Suppressor macrophage treated with lipopolysaccharide for 1 hour (primary cell): ENCODE measurements at places on chromosomes 7 and 10.

DNA sequence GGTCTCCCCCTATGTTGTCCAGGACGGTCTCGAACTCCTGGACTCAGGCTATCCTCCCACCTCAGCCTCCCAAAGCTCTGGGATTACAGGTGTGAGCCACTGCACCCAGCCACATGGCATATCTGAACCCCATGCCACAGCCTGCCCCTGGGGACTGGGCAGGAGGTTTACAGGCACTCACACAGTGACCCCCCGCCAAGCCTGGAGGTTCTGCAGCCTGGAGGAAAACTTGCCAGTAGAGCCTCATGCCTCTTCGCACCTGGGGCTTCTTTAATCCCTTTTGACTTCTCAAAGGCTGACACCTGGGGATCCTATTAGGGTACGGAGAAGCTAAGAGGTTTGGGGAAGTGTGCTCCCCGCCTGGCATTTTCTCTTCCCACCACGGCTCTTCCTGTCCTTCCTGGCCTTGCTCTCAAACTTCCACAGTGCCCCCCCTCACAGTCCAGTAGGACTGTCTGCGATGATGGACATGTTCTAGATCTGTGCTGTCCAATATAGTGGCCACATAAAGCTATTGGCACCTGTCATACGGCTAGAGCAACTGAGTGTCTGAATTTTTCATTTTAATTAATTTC lies 11.4 kb upstream of the KCP start:
- DNase-seq, result no peak

DNA sequence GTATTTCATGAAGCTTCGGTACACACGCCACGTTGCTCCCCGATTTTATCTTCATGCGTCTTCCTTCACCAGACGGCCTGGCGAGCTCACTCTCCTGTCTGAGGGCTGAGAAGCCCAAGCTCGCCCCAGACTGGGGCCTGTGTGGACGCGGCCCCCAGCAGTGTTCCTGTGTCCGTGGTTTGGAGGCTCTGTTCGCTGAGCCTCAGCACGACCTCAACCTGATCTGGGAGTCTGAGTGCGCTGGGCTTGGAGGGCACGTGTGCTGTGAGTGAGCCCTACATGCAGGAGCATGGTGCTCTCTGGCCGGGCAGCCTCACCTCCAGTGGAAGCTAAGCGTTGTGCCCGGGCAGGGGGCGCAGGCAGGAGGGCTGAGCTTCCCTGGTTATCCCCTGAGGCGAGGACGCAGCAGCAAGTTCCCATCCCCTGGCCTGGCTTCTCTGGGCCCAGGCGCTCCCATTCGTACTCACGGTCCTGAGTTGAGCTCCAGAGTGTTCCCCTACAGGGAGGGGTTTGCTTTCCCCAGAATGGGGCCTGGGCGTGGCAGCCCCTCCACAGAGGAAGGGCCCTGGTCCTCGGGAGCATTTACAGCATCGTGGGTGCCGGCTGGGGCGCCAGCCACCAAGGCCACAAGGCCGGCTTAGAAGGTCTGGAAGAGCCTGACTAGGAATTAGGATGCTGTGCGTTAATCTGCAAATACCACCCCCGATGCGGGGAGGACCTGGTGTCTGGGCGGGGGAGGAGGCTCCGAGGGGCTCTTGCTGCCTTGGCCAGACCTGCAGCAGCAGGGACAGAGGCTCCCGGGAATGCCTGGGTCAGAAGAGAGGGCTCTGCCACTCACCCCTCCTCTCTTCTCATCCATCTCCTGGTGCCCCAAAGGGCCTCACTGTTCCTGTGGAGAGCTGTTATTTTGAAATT lies 400.6 kb downstream of the DNAJB6 start:
- DNase-seq, result no peak

- no peak for DNase-seq
These were observed 40.6 kb upstream of the AGBL3 start for GRCh38 chr7:134945691-134946090.

- DNase-seq, result no peak
These were observed 52.8 kb downstream of the LRRC4 start for GRCh38 chr7:127978421-127978820.

DNA sequence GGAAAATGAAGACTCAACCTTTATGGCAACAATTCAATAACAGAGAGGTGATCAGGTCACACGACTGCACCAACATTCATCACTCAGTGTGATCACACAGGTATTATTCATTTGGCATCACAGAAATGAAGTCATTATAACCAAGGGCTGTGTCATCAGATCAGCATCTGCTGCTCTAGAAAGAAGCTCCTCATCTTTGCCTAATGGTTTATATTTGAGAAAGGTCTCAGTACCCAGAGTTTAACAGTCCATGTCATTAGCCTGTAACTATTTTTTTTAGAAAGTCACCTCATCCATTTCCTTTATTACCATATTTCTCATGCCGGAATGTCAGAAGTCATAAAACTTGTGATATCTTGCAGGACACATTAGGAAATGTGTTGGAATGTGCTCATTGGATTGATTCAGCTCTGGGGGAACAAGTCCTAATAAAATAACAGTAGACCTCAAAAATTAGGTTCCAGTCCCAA lies 45.1 kb upstream of the PRKG1 start:
- no peak for DNase-seq

GRCh38 chr10:61635932-61636331 lies 26.8 kb upstream of the CABCOCO1 start:
- no peak for DNase-seq

GRCh38 chr10:119575506-119575905 lies 21.3 kb downstream of the TIAL1 start:
- no peak for DNase-seq

GRCh38 chr10:987620-987869 lies 689 bp upstream of the GTPBP4 start:
- no peak for DNase-seq

DNA sequence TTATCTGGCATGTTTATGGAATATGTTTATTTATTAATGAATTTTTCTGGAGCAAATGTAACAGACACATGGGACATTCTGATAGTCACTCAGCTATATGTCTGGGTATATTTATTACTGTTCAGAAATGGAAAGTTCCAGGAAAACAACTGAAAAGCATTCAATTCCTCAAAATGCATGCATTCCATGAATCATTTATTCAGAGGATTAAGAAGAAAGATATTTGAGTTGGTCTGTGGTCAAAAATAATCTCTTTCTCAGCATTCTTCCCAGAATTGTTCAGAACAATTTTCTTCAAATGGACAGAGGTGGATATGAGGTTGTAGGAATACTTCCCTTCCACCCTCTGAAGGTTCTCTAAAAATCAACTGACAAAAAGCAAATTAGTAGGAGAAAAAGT lies 97.6 kb upstream of the ITGB1 start:
- no peak for DNase-seq

- DNase-seq, result no peak
These were observed 93.0 kb downstream of the TNS3 start for GRCh38 chr7:47488969-47489342.
